ENCODE measurements at places on chromosomes 13 and 19. TPM values are rescaled to one million over a fixed set of nuclear protein-coding genes. Genes with fewer than 3 reads are reported as not detected.

ETV2 gene
- total RNA-seq: 0.13 TPM

CYP2A6 gene
- total RNA-seq: 0.22 TPM

CDX2 gene
- not detected for total RNA-seq

GIPC3 gene
- not detected for total RNA-seq

ZNF763 gene
- 3.0 TPM for total RNA-seq

Data from articular chondrocyte of knee joint (primary cell).